Endothelial cell of umbilical vein (primary cell): ENCODE measurements at places on chromosomes 4 and X. TPM values are rescaled to one million over a fixed set of nuclear protein-coding genes. Genes with fewer than 3 reads are reported as not detected.

GAGE12H gene
- total RNA-seq, result not detected in 2 replicates

FAM9C gene
- total RNA-seq, result not detected in 2 replicates

TMEM131L gene
- 19.1 and 21.2 TPM in 2 replicates for total RNA-seq

MAGEA9 gene
- not detected in 2 replicates for total RNA-seq

CFP gene
- 1.00 and 1.9 TPM in 2 replicates for total RNA-seq

SYTL4 gene
- 18.4 and 25.6 TPM in 2 replicates for total RNA-seq

USP26 gene
- total RNA-seq, result not detected in 2 replicates

TMEM150C gene
- total RNA-seq, result 6.5 and 6.6 TPM in 2 replicates

FGFBP2 gene
- not detected in 2 replicates for total RNA-seq

RNF212 gene
- 1.8 and 2.3 TPM in 2 replicates for total RNA-seq

SLC10A4 gene
- 0.18 TPM in 1 of 2 replicates, not detected in the other for total RNA-seq

- no peak for DNase-seq
These were observed 1368.6 kb downstream of the FSTL5 start for GRCh38 chr4:160795216-160795615.

DNA sequence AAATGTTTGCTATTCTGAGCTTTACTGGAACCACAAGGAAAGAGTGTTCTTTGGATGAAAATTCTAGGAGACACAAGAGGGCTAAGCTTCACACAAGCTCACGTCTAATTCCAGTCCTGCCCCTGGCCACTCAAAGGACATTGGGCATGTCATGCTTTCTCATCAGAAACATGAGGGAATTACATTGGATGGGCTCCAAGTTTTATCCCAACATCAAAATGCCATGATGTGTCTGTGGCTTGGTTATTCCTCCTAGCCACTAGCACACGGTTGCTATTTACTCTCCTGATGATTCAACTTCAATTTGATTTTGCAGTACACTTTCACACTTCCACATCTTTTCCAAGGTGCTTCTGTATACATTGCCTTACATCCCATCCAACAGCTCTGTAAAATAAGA is 149.6 kb upstream of the FAM9B start:
- no peak for DNase-seq

DNA sequence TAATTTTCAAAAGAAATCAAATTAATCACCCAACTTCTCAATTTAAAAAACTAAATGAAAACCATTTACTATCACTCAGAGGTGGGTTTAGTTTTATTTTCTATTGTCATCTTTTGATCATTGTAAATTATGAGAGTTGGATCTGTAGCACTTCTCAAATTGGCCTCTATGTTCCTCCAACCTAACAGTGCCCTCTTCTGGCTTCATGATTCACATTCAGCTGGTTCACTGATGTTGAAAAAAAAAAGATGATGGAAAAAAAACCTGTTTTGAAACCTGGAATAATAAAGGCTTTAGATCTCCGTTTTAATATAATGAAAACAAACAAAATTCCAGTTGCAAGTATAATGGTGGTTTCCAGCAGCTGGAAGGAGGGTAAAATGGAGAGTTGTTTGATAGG is 2.4 kb upstream of the NBDY start:
- DNase-seq, result peak; percentile 49

DNA sequence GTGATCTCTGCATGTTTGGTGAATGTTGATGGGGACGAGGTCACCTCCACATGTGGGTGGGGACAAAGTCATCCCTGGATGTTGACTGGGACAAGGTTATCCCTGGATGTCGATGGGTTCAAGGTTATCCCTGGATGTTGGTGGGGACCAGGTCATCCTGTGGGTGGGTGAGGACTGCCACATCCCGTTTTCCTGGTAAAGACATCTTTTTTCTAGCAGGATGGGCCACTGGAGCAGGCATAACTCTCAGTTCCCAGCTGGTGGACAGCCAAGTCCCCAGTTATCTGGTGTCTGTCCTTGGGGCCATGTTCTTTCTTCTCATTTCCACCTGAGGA is 28.3 kb upstream of the PLCXD1 start:
- peak; percentile 0 for DNase-seq

GRCh38 chr4:7046971-7047370 is 3.8 kb downstream of the TADA2B start:
- no peak for DNase-seq

DNA sequence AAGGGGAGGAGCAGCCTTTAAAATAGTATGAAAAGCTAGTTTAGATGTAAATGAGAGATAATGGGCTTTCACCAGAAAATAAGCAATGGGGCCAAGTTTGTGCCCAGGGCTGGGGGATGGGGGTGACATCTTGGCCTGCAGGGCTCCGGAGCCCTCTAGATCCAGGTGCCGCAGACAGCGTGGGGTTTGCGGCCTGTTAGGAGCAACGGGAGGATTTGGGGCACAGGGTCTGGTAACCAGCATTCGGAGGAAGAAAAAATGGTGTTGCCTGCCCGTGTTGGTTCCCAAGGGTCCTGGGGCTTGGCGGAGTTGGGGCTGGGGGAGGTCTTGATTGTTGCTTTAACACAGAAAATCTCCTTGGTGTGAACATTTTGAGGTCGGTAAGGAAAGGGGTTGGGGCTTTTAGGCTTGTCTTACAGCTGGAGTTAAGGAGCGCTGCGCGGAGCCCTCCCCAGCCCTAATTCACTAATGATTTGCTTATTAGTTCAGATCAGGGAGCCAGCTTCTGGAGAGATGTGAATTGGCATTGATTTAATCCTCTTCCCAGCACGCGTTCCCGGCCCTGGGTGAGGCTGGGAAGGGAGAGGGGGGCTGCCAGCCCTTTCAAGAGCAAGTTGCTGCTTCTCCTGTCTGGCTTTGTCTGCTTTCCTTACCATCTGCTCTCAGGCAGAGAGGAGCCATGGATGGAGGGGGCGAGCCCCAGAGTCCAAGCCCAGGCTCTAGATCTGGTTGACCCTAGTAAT is 443.4 kb downstream of the BCOR start:
- no peak for DNase-seq

GRCh38 chrX:150063138-150063518 is 124.8 kb upstream of the EOLA2 start:
- no peak for DNase-seq

GRCh38 chr4:12239897-12240636 is 811.4 kb upstream of the HS3ST1 start:
- DNase-seq, result no peak

GRCh38 chr4:173450281-173450680 is 51.4 kb upstream of the SCRG1 start:
- no peak for DNase-seq

- no peak for DNase-seq
These were observed 116.6 kb downstream of the PAPSS1 start for GRCh38 chr4:107603430-107603829.

- no peak for DNase-seq
These were observed 255.5 kb downstream of the BMPR1B start for GRCh38 chr4:95013236-95013635.

- DNase-seq, result no peak
These were observed 758.1 kb downstream of the RAPGEF2 start for GRCh38 chr4:159860945-159861344.

DNA sequence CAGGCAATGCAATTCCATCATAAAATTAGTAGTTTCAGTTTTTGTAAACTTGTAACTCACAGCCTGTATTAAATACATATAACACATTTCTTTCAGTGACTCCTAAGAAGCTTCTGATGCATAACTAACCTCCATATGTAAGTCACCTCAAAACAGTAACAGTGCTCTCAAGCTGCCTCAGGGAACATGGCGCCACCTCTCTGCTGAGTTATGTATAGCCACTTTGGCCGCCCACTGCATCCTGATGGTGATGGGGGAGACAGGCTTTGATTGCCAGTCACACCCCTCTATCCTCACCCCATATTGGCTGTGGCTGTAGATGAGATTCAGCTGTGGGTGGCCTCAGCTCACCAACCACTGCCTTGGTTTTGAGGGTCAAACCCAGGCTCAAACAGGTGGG is 54.3 kb downstream of the LRBA start:
- peak; percentile 46 for DNase-seq

- peak; percentile 74 for DNase-seq
These were observed 46.7 kb downstream of the DDX60L start for GRCh38 chr4:168433571-168433970.

GRCh38 chr4:156705311-156705710 is 266.3 kb downstream of the PDGFC start:
- DNase-seq, result no peak
